ENCODE measurements at places on chromosomes 4 and X.

DNA sequence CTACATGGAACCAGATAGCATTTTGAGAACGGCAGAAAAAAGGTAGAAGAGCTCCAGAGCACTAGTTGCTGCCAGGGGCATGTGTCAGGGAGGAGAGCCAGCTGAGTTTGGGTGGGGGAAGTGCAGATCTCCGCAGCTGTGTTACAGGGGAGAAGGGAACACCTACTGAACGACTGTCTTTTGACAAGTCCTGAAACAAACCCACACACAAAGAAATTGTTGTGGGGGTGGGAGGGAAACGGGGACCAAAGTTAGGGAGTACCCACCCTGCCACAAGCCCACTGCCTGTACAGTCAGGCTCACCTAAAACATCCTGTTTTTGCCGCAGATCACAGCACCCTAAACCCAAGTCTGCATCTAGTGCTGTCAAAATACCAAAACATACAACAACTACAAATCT, 55.5 kb downstream of the LEF1 start:
- DNase-seq = no peak

DNA sequence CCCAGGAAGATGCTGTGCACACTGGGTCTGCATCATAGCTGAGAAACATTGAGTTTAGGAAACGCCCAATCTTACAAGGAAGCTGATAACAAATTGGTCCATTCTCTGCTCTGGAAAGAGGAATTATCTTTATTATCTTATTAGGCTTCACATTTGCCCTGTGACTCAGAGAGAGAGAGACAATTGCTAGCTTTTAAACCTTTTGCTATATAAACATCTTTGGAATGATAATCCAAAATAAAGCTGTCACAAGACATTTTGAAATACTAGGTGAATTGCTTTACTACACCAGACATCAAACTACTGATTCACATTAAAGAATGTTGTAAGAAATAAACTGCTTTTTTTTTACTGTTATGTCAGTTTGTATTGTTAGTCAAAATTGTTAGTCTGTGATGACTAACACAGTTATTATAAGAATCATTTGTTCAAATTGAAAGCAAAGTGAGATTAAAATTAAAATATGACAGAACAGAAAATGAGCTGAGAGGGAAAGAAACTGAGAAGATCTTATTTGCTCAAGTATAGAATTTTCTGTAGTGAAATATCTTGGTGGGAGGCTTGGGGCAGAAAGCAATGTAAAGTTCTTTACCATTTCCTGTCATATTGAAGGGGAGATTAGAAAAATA, 765.4 kb upstream of the PCDH10 start:
- DNase-seq = no peak

DNA sequence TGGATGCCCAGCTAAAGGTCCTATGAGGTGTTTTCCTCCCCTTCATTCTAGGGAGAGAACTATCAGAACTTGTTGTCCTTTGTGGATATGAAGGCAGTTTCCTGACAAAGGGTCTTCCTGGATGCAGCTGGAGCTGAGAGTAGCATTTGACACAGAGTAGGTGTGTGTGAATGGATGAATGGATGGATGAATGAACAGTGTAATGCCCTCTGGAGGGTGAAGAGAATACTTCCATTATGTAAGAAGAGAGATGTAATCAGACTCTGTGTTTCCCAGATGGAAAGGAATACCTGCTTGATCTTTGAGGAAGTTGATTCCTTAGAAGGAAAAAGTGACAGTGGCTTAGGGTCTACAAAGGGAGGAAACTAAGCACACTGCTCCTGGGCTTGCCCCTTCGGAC, 55.4 kb upstream of the AADAT start:
- DNase-seq = no peak

GRCh38 chrX:72073633-72074032, 58.1 kb downstream of the RTL5 start:
- DNase-seq = no peak

DNA sequence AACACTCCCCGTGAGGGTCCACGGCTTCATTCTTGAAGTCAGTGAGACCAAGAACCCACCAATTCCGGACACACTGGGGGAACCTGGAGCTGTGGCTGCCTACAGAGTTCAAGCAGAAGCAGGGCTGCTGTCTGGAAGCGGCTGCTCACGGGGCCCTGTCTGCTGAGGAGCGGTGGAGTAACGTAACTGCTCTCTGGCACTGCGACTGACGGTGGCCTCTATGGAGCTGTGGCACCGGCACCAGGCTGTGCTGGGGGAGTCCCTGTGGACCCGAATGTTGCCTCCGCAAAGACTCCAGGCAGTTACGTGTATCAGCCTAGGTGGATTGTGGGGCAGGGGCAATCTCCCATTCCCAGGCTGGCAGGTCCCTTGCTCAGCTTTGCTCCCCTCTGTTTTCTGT, 703.3 kb upstream of the FRG1 start:
- DNase-seq = no peak

DNA sequence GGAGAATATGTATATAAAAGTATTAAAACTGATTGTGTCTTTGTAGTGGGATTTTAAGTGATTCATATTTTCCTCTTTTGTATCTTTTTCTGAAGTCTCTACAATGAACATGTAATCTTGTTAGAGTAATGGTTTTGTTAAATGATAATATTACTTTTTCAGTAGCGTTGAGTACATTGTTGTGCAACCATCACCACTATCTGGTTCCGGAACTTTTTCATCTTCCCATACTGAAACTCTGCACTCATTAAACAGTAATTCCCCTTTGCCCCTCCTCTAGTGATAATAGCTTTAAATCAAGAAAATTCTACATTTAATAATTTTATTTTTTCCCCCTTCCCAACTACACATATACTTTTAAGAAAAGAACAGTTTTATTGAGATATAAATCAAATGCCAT, 23.3 kb downstream of the SHROOM3 start:
- DNase-seq = no peak

DNA sequence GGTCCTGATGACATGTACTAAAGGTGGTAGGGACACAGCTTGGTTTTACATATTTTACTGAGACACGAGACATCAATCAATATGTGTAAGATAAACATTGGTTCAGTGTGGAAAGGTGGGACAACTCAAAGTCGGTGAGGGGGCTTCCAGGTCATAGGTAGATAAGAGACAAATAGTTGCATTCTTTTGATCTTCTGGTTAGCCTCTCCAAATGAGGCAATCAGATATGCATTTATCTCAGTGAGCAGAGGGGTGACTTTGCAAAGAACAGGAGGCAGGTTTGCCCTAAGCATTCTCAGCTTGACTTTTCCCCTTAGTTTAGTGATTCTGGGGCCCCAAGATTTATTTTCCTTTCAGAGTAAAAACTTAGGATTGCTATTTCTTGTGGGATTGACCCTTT, 706.9 kb downstream of the GLUD2 start:
- no peak for DNase-seq
